ENCODE measurements at places on chromosomes 7 and 10.
A peak's percentile ranks its signal among the peaks of the same experiment; 100 is the strongest.

GRCh38 chr7:36487756-36488336 lies 98.2 kb downstream of the ANLN start:
- no peak for DNase-seq

- no peak for DNase-seq
Measured at GRCh38 chr10:14686356-14686755, 88.3 kb downstream of the FAM107B start.

- peak; percentile 100 for DNase-seq
Measured at GRCh38 chr10:112183329-112184051, at the start of gene GPAM. GPAM (minus strand) TSS chr10:112183765; CDS start chr10:112181784, 1,981 bp downstream.

- no peak for DNase-seq
Measured at GRCh38 chr10:47261556-47261955, 38.4 kb upstream of the GDF10 start.

GRCh38 chr10:6610647-6611046 lies 30.6 kb upstream of the PRKCQ start:
- no peak for DNase-seq

DNA sequence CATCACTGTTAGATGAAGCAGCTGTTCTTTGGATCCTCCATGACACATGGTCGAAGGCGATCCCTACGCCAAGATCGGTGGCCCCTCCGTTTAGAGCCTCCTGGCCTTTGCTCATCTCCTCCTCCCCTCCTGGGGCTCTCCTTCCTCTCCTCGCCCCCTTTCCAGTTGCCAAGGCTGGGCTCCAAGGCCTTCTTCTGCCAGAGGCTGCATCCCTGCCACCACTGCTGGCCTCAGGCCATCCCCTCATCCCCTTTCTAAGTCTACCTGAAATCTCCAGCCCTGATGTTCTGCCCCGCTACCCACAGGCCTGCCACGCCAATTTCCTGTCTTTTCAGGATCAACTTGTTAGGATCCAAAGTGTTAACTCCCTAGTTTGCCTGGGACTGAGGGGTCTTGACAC lies 265.1 kb upstream of the ZMIZ1 start:
- no peak for DNase-seq

- DNase-seq: no peak
Measured at GRCh38 chr7:149011491-149011890, 16.8 kb downstream of the PDIA4 start.

DNA sequence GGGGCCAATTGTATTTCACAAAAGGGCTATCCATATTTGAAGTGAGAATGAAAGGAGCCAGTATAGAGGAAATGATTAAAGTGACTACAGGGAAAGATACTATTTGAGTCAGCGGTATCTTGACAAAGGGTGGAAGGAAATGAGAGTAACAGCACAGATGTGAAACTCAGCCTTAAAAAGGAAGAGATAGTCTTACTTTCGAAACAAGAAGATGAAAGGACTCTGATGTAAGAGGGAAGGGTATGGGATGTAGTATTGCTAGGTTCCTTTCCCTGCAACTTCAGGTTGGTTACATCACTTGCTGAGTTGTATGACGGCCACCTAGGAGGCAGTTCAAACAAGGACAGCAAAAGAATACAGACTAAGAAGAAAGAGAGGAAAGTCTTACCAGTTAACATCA lies 13.7 kb downstream of the CISD1 start:
- no peak for DNase-seq

DNA sequence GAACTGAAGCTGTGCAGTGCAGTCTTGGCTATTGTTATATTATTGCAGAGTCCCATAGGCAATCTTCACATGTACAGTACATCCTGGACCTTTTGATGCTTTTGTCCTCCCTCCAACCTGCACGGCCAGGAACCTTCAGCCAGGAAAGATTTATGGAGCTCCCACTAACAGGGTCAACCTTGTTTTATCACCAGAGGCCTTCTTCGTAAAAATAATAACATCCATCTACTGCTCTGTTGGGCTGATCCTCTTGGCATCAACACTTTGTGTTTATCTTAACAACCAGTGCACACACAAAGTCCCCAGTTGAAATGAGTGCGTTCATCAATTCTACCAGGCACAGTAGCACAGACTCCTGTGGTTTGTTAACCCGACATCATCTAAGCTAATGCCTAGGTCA lies 72.4 kb downstream of the AGMO start:
- DNase-seq: no peak

GRCh38 chr10:11797281-11797680 lies 25.9 kb upstream of the PROSER2 start:
- no peak for DNase-seq

GRCh38 chr7:134766779-134767519 lies 12.5 kb upstream of the CALD1 start:
- DNase-seq: no peak

GRCh38 chr10:112721080-112721698 lies 228.9 kb upstream of the TCF7L2 start:
- DNase-seq: no peak

DNA sequence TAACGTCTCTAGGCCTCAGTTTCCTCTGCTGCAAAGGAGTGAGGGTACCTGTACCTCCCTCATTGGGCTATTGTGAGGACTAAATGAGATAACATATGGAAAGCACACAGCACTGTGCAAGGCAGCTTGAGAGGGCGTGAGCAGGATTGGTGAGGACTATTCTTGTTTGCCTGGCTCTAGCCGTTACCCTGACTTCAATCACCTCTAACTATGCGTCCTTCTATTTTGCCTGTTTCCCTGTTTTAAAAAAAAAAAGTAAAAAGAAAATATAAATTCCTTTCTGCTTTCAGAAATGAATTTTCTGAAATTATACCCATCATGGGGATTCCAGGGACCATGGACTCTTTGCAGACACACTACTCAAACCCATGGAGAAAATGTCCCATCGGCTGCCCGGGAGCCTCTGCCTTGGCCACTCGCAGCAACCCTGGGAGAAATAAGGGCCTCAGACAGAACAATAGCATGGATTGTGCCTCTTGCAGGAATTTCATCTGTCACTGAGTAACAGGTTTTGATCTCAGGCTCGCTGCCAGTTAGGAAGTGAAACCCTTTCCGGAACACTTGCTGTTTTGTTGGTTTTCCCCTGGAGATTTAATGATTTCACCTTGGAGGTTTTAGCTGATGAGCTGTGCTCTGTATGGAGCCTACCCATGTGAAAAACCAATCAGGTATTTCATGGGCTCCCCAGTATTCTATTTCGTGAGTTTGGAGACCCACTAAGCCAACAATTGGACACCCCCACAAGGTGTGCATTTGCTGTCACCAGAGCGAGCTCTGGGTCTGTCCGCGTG lies 55.6 kb downstream of the STEAP1B start:
- DNase-seq: no peak

DNA sequence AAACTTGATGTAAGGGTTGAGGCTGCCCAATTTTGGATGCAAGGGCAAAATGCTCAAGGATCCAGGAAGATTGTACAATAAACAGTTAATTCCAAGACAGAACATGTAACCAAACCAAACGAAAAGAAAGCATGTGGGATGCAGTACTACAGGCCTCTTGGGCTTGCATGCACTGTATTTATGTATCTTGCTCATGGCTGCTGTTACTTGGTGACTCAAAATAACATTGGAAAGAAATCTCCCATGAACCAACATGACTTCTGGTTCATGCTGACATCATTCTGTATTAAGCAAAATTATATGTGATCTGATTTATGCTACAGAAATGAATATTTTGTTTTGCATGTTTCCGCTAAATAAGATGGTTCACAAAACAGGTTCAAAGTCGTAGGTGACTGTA lies 65.9 kb upstream of the FZD1 start:
- no peak for DNase-seq

DNA sequence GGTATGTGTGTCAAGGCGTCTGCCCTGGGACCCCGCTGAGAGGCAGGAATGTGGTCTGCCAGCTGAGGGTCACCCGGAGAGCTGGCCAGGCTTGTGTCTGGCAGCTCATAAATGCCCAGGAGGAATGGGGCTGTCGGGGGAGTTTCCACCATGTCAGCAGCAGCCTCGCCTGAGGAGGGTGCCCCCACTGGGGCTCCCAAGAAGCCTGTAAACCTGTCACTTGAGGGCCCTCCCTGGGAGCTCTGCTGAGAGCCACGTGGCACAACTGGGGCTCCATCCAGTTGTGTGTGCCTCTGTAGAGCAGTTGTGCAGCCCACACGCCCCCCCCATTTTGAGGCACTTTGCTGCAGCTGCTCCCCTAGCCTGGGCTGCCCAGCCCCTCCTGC lies 70.6 kb downstream of the NEURL1 start:
- no peak for DNase-seq

DNA sequence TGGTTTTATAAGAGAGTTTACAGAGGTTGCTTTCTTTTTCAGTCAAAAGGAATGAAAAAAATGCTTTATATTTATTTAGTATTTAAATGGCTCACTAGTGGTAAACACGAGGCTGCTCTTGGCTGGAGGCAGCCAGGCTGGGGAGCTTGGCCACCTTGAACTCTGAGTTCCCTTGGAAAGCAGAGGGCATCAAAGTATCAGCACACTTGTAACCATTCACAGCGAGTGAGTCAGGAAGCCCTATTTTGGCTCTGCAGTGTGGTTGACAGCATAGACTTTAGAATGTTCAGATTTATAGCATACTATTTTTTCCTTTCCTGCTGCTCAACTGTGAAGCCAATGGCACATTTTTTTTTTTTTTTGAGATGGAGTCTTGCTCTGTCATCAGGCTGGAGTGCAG lies 51.6 kb downstream of the CYCS start:
- no peak for DNase-seq

DNA sequence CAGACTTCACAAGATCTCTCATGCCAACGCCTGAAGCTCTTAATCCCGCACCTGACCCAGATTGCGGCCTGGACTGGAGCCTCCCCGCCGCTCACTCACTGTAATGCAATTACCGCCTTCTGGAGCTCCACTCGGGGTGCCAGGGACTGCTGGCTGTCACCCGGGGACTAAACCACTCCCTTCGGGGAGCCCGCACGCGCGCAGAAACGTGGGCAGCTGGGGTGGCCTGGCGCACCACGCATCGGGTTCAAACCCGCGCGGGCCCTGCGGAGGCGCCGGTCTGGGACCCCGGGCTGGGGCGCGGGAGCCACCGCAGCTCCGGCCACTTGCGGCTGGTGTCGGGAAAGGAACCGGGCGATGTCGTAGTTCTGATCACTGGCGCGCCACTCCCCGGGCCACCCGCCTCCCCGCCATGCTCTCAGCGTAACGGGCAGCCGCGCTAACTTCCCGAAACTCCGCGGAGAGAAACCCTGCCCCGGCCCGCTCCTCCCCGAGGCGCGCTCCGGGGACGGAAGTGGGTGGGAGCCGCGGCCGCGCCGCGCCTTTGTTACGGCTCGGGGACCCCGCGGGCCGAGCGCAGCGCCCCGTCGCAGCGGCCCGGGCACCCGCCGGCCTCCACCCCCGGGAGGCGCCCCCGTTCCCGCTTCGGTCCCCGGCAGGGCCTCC lies 100.3 kb upstream of the SVIL start:
- peak; percentile 67 for DNase-seq

DNA sequence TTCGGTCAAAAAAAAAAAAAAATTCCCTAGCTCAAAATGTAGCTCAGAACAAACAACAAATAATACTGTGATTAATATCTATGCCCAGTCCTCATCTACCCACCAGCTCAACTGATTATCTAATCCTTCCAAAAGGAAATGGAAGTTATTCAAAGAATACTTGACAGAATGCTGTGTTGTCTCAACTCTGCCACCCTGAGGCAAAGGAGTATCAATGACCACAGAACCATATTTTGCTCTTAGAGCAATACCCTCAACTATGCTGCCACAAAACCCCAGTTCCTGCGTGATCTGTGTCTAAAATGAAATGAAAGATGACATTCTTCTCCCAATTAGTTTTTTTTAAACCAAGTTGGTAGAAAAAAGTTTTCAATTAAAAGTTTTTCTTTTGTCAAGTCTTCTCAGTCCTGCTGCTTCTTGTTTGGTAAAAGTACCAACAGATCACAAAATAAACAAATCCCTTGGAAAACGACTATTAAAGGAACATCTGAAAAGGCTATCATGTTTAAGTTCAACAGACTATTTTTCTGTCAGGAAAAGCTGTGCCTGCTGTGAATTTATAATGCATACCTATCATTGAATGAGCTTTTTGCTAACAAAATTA lies 21.6 kb downstream of the RBM28 start:
- no peak for DNase-seq

DNA sequence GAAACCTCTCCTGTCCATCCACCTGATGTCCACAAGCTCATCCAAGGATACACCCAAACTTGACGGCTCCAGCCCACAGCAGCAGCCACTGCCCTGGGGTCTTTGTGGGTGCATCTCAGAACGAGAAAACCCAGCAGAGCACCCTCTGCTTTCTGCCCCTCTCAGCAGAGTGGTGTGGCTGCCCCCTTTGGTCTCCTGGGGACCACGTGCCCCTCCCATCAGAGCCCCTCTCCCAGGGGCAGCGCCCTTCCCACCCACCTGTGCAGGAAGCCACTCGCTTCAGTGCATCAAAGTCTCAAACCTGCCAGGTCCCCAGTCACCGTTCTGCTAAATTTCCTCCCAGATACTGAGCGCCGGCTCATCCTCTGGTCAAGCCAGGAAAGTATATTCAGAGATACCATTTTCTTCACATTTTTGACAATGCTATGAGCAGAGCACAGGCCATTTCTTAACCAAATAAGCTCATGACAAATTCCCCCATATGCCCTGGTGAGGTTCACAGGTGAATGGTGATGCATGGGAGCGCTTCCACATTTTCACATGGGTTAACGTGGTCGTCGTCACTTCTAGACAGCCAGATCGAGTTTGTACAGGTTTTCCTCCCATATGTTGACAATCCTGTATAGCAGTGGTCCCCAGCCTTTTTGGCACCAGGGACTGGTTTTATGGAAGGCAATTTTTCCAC lies 32.4 kb downstream of the CAMK2B start:
- DNase-seq: no peak

DNA sequence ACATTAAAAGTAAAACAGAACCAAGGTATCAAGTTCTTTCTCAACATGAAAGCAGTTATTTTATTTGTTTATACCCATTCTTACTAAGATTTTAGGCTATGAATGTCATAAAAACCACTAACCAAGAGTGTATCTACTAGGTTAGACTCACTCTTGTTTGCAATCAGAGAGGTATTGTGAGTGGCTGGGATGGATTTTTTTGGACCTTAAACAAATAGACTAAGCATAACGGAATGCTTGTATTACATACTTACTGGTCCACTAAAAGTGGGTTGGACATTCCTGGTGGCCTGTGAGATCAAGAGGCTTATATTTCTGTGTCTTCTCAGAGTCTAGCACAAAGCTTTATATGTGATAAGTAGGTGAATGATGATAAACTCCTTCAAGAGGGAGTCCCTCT lies 32.6 kb upstream of the CBLL1 start:
- no peak for DNase-seq

- peak; percentile 72 for DNase-seq
Measured at GRCh38 chr10:92690211-92690914, 608 bp downstream of the HHEX start.

- DNase-seq: no peak
Measured at GRCh38 chr10:52855546-52856325, 83.2 kb upstream of the MBL2 start.

Data from activated T-cell treated with anti-CD3 and anti-CD28 coated beads, Interleukin-2, amount 50 U/mL, for 1 hour (primary cell).